ENCODE measurements at places on chromosomes 4 and X.

DNA sequence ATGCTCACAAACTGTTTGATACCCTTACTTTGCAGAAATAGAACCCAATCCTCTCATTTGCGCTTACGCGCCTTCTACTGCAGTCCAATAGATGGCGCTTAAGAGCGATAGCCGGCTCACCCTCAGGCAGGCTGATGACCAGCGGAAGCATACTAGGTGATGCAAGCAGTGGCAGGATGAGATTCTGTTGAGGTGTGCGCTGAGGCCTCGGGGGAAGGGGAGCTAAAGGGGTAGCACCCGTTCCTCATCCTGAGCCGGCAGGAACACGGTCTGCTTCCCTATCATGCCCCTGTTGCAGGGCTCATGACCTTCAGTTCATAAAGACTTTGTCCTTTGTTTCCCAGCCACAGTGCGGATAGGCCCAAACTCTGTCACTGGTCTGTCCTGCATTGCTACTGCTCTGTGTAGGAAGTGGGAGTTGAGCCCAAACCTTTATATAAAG is 628.9 kb downstream of the TLL1 start:
- DNase-seq: no peak

DNA sequence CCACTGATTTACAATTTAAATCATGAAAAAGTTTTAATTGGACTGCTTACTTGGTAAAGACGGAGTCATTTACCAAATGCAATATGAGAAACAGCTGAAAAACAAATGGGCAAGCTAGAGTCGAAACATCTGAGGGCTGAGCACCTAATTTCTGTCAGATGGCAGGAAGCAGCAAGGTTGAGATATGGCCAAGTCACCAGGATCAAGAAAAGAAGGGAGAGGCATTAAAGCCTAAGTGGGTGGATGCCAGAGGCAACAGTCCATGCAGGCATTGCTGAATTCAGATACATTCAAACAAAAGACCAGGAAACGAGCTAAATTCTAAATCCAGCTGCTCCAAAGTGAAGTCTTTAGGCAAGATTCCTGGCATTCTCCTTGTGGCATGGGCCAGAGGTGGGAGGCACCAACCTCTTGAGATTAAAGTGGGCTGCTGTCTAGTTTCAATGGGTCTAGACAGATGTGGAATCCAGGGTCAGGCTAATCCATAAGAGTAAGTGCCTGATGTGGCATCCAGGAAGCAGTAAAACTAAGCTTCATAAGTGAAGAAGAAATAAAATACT is 8.0 kb upstream of the ARSJ start:
- no peak for DNase-seq

GRCh38 chr4:104811727-104812126 is 317.0 kb upstream of the CXXC4 start:
- no peak for DNase-seq

- DNase-seq: no peak
These were observed 72.7 kb downstream of the ANXA10 start for GRCh38 chr4:168164915-168165548.

GRCh38 chr4:17654701-17655100 is 40.3 kb downstream of the MED28 start:
- no peak for DNase-seq

DNA sequence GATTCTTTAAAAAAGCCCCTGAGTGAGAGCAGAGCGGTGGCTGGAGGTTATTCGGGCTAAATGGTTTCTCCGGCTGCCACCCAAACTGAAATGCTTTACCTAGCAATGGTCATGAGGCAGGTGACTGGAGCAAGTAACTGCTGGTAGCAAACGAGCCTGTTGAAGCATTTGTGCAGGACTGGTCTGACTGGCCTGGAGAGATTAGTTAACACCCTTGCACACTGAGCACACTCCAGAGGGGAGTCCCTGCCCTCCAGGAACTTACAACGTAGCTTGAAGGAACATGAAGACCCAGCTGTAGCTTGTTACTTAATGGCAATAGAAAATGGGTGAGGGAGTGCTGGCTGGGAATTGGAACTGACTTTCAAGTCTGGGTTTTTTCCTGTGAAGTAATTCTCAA is 40.4 kb downstream of the CCNG2 start:
- no peak for DNase-seq

DNA sequence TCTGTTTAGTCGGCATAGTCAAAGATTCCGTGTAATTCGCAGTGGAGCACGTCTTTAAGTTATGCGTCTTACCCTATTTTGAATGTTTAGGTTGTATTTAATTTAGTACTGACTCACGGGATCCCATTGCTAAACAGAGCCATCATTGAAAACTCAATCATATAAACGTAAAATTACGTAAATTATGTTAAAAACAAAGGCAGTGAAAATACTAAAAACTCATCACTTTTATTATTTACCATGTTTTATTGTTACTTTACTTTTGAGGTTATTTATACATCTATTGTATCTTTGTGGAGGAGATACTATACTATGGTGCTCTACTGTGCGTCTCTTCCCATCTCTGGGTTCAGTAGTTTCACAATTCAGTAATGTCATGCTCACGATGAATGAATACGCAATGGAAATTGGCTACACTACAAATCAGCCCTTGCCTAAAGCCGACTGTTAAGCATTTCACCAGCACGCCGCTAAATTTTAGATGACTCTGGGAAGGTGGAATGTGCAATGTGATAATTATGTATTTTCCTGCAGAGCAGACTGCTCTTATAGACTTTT is 944 bp downstream of the FUNDC2 start:
- DNase-seq: peak; percentile 57

DNA sequence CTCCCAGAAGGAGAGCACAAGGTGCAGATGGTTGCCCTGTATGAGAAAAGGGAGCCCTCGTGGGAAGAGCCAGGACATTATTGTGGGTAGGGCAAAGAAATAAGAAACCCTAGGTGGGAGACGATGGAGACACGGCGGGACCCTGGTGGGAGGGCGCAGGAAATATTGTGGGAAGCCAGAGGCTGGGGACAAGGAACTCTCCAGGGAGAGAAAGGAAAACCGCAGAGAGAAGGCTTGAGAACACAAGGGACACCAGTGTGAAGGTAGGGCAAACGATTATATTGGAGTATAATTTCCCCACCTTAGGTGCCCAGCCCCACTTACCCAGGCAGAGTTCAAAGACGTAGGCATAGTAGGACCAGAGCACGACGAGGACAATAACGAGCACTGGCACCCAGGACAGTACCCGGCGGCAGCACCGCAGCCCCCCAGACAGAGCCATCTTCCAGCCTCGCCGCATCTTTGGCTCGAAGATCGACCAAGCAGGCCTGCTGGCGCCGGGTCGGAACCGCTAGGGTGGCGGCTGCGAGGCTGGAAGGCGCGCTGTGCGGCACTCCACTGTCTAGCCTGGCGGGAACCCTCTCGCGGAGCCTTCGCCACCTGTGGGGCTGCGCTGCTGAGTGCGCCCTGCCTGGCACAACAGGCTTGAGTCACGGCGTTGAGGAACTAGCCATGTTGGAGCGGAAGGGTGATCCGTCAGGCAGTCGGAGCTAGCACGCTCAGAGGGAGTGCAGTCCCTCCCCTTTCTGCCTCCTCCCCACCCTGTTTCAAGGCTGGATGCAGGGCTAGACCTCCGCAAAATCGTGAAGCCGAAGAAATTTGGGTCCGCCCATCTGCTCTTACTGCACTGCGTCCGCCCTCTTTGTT is at the start of gene ZDHHC15:
ZDHHC15 (minus strand) TSS at position 473 of the 867 bp plus-strand sequence; CDS start at position 460, 13 bp downstream.
- peak; percentile 89 for DNase-seq

GRCh38 chr4:119142833-119143232 is 7.2 kb downstream of the MYOZ2 start:
- no peak for DNase-seq

GRCh38 chr4:113437129-113437528 is 324.4 kb downstream of the CAMK2D start:
- peak; percentile 32 for DNase-seq

DNA sequence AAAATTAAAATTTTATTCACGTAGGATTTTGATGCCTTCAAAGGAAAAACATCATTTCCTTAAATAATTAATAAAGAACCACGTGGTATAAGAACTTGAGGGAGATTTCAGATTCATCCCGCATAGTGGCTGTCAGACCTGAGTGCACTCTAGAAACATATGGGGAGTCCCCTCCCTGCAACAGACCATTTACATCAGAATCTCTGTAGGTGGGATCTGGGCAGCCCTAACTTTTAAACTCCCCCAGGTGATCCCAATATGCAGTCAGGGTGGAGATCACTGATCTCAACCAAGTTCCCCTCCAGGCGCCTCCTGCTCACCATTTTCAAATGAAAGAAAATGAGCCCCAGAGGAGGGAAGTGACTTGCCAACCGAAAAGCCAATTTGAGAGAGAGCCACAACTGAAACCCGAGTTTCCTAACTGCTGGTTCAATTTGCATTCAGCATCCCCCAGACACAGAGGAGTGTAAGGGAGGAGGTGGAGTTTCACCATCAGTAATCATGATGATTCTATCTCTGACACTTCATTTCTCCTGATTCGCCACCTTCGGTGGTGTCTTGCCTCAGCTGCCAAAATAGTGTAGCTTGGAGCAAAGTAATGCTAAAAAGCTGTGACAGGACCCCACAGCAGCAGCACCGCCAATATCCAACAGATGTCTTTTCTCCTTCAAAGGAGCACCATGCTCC is 11.4 kb downstream of the RNF150 start:
- DNase-seq: no peak

- no peak for DNase-seq
These were observed 3.8 kb downstream of the GALNTL6 start for GRCh38 chr4:171817026-171817425.

DNA sequence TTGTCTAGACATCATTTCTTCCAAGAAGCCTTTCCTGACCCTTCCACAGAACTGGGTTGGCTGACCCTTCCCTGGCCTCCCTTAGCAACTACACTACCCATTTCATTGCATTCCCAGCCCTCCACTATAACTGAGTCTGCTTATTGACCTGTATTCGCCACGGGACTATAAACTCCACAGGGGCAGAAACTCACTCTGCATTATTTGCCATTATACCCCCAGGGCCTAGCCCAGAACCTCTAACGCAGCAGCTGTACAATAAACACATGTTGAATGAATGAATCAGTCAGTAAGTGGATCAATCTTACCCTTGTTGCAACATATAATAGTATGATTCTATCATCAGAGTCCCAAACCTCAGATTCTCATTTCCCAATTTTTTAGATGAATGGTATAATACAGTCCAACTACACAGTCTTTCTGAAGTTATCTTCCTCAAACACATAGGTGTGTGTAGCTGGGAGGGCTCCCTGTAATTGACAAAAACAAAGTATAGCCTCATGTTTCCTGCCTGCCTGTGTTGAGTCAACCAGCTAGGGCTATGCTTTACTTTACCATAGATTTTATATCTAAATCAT is 209.3 kb downstream of the CHIC2 start:
- DNase-seq: no peak

DNA sequence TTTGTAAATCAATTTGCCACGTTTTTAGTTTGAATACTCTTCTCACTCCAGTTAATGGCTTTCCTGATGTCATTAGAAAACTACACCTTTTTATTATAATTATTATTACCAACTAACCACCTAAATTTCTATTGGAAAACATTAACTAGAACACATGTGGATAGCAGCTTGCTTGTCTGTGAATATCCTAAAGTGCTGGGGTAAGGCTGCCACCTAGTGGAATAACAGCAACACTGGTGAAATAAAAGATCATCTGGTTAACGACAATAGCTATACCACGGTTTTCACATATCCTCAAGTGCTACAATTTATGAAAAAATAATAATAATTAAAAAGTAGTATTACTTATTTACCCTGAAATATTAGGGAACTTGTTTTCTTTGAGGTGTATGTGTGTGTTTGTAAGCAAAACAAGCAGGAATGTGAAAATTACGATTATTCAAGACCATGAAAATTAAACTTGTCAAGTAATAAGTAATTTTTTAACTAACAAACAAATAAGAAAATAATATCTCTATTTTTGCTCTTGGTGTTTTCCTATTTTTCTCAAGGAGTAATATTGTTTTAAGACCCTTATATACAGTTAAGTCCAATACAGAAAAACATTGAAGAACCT is 130.1 kb upstream of the TECRL start:
- peak; percentile 88 for DNase-seq

GRCh38 chr4:102230194-102230593 is 115.1 kb downstream of the SLC39A8 start:
- no peak for DNase-seq

DNA sequence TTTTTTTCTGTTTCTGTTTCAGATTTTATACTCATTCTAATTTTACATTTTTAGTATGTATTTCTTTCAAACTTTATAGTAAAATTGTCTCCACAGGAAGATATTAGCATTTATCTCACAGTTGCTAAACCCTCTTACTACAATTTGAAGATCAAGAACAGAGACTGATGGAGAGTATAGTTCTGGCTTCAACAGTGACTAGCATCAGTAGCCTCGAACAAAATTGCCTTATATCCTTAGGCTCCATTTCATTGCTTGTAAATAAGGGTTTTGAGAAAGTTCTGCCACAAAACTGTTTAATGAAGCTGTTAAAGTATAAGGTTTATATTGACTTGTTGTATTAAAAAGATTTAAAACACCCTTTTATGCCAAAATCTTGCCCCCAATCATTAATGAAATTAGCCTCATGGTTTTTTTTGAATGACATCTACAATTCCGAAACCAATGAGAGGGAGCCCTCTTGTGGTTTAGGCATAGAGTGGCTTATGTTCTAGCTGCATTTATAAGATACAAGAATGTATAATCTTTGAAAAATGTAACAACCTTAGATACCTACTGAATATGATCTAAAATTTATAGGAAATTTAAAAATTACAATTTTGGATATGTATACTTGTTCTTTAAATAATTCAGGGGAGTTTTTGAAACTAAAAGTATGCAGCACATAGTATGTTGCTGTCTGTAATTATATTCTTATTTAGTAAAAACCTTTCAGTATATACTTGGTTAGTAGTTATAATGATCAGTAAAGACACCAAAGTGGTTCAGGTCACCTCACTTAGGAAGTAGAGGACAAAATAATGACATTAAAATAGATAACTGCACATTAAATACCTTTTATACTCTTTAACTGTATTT is 109.8 kb upstream of the HPGD start:
- peak; percentile 50 for DNase-seq

All from NCI-H1092 treated with DMSO at 0.1 percent for 48 hours (cell line).